ENCODE measurements at places on chromosomes 5 and 9.
A peak's percentile ranks its signal among the peaks of the same experiment; 100 is the strongest.

DNA sequence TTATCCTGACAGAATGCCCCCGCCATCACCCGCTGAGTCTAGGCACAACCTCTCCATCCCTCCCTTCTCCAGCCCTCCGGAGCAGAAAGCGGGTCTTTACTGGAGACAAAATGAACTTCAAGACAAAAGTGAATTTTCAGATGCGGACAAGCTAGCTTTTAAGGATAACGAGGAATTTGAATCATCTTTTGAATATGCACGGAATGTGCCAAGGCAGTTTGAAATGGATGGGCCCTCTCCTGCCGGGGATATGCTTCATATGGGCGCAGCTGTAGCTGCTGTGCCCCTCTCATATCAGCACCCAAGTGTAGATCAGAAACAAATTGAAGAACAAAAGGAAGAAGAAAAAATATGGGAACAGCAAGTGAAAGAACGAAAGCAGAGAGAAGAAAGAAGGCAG, 37.5 kb downstream of the CPLANE1 start:
- DNase-seq = no peak

DNA sequence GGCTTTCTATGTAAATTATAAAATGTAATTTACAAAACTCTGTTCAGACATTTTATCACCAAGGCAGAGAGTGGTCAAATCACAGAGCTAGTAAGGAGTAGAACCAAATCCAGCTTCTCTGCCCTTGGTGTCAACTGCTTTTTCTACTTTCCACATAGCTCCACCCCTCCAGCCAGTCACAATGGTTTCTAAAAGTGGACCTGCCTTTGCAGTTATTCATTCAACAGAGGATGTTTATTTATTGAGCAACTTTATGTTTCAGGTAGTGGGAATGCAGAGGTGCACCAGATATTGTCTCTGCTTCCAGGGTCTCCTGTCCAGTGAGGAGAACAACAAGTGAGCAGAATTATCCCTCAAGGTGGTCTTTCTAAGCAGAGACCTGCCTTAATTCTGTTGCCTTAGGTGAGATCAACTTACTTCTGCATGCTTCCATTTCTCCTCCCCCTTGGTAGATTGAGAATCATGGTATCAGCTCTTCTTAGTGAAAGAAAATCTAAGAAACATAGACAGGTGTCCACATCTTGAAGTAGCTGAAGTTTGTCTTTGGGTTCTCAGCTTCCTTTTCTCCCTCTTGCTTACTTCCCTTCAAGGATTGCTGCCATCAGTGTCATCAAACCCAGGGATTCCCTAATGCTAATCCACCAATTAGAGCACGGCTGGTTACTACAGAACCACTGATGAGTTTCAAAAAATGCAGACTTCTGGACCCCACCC, 17.2 kb upstream of the PDCD1LG2 start:
- peak; percentile 62 for DNase-seq

GRCh38 chr9:115403753-115404152, 285.8 kb upstream of the TNC start:
- DNase-seq = no peak

GRCh38 chr5:74035521-74035937, 409.5 kb downstream of the ARHGEF28 start:
- DNase-seq = no peak

DNA sequence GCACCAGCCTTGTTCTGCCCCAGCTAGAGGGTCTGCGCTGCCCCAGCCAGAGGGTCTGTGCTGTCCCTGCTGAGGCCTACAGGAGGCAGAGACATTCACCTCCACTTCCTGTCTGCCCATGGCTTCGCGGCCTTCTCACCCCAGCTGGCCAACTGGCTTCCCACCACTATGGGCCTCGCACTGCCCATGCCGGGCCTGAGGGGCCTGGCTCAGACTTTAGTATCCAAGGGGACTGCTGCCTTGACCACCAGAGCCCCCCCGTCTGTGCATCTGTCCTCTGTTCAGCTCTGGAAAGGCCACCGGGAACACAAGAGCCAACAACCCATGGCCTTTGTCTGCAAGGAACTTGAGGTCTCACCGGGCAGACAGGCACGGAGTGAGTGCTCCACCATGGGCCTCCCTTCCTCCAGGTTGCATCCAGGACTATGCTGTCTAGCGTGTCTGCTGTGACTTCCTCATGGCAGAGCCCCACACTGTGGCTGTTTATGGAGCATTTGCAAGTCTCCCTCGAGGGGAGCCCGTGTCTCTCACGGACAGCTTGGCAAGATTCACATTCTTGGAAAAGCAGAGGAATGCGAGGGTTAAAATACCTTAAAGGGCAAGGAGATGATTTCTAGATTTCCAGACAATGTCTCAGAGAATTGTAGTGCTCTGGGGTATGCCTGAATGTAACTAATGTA, 1.7 kb downstream of the DCANP1 start:
- no peak for DNase-seq

Measured in epithelial cell of prostate (primary cell).